Activated T-helper 2 cell treated with anti-CD3 and anti-CD28 coated beads, Interferon-gamma antibody, Interleukin-2, Interleukin-4, amounts not matched to agents 10 μg/mL and 5 μg/mL and 100 μg/mL, durations not matched to agents 14 hours and 24 hours and 36 hours (primary cell): ENCODE measurements at places on chromosomes 1 and 21.

- DNase-seq = no peak
Measured at GRCh38 chr21:41722052-41723018, 44.5 kb downstream of the RIPK4 start.

GRCh38 chr1:18190598-18190997 lies 83.0 kb downstream of the IGSF21 start:
- DNase-seq = no peak

DNA sequence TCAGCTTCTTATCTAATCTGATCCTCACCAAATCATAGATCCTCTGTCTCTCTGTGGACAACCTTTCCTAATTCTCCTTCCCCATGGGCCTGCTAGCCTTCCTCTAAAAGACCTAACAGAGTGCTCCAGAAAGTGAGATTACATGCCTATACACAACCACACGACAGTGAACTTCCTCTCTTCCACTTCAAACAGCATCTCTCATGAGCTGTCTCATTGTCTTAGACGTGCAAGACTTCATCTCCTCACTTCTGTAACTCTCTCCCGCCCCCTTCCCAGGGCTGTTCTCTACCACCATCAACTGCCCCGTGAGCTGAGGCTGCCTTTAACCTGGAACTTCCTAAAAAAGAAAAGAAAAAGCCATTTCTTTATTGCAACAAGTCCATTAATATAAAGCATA lies 14.1 kb upstream of the A3GALT2 start:
- DNase-seq = no peak

GRCh38 chr1:2605509-2606395 lies 19.2 kb downstream of the PRXL2B start:
- DNase-seq = no peak

GRCh38 chr1:238652346-238652968 lies 733.9 kb upstream of the CHRM3 start:
- no peak for DNase-seq
